ENCODE measurements at places on chromosomes 1 and 21.

DNA sequence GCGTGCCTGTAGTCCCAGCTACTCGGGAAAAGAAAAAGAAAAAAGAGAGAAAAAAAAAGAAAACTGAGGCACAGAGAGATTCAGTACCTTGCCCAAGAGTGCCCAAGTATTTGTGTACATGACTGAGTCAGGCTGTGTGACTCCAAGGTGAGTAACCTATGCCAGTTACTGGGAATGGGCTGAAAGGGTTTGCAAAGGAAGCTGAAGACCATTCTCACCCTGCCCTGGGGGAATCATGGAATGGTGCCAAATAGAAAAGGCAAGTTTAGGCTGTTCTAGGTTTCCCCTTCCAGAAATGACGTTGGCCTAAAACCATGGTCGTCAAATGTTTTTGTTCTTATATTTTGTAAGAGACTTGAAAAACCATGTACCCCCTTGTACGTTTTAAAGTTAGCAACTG lies 37.9 kb upstream of the LRIG2 start:
- no peak for DNase-seq

DNA sequence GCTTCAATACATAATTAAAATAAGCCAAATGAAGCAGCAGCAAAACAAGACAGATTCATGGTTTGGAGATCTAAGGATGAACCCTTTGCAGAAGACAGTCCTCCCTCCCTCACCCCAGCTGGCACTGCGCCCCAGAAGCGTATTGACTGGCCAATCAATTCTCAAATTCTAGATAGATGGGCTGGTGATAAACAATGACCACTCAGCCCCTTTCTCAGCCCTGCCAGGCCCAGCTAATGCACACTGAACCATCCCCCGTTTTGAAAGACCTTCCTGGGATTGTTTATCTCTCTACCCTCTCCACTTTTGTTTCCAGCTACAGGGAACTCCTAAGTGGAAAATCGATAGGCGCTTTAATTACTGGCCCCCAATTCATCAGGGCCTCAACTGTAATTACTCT lies 29.0 kb downstream of the TNR start:
- DNase-seq: no peak

- no peak for DNase-seq
These were observed 1624.0 kb downstream of the AMY1C start for GRCh38 chr1:105373681-105374080.

DNA sequence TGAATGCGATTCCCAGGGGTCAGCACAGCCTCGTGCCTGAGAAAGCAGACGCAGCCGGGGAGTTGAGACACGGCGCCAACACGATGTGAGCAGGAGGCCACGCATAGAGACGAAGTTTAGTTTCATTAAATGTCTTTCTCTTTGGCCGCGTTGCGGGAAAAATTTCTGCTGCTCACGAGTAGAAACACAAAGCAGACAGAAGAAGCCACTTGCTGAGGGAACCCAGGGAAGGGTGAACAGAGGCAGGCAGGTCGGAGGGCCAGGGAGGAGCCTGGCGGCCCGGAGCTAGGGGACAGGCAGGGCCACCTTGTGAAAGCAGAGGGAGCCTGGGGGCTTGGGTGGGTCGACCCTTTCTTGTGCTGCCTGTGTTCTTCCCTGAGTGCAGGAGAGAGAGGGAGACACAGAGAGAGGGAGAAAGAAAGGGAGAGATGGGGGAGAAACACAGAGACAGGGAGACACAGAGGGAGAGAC lies 33.2 kb downstream of the POFUT2 start:
- no peak for DNase-seq

GRCh38 chr1:225479996-225480720 lies 52.3 kb upstream of the LBR start:
- no peak for DNase-seq

DNA sequence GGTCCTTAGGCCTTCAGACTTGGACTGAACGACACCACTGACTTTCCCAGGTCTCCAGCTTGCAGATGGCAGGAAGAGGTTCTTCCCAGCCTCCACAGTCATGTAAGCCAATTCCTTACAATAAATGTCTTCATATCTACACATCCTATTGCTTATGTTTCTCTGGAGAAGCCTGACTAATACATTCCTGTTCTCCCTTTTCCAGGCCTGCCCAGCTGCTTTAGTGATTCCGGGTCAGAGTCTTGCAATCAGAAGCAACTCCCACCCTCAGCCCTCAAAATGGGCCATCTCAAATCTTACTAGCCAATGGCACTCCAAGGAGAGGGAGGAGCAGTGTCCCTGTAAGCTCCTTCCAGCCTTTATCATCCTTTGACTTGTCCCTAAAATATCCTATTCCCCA lies 16.4 kb upstream of the CPT2 start:
- DNase-seq: no peak

GRCh38 chr21:37665230-37666024 lies 250.8 kb downstream of the KCNJ6 start:
- no peak for DNase-seq

- no peak for DNase-seq
These were observed 150.7 kb downstream of the PBX1 start for GRCh38 chr1:164709541-164710278.

DNA sequence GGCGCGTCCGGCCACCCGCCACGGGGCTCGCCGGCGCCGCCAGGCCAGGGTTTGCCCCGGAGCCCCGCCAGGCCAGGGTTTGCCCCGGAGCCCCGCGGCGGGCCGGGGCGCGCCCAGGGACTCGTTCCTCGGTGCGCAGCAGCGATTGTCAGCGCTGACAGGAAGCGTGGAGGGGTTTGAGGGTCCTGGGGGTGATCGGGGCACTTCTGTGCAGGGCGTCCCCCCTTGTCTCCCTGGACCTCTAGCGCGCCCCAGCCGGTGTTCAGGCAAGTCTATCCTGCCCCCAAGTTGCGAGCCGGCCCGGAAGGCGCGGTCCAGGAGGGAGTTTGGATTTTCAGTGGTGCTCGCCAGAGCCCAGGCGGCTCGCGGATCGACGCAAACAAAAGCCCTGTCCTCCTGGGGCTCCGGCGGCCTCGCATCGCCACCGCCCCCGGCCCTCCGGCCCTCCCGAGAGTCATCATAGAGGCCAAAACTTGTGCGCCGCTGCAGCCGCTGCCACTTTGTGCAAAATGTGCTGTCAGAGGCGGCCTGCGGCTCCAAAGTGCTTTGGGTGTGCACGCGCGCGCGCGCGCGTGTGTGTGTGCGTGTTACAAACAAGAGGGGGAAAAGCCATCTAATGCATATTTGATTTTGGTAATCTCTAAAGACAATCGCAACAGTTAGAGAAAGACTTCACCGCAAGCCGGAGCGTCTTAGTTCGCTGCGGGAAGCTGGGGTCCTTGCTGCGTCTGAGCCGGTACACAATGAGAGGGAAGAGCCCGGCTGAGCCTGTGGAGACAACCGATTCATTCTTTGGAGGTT lies 1.0 kb downstream of the ROR1 start:
- DNase-seq: no peak
